ENCODE measurements at places on chromosomes 12 and 14. TPM values are rescaled to one million over a fixed set of nuclear protein-coding genes. Genes with fewer than 3 reads are reported as not detected.

The PLXNC1 gene
- 0.17 TPM for polyA plus RNA-seq

- DNase-seq: no peak
Measured at GRCh38 chr12:41473441-41473840, 285.3 kb downstream of the PDZRN4 start.

The SGPP1 gene
- polyA plus RNA-seq: 17.6 TPM

The KLHL33 gene
- polyA plus RNA-seq: not detected

The DBX2 gene
- polyA plus RNA-seq: not detected
